ENCODE measurements at places on chromosomes 7 and 10.

DNA sequence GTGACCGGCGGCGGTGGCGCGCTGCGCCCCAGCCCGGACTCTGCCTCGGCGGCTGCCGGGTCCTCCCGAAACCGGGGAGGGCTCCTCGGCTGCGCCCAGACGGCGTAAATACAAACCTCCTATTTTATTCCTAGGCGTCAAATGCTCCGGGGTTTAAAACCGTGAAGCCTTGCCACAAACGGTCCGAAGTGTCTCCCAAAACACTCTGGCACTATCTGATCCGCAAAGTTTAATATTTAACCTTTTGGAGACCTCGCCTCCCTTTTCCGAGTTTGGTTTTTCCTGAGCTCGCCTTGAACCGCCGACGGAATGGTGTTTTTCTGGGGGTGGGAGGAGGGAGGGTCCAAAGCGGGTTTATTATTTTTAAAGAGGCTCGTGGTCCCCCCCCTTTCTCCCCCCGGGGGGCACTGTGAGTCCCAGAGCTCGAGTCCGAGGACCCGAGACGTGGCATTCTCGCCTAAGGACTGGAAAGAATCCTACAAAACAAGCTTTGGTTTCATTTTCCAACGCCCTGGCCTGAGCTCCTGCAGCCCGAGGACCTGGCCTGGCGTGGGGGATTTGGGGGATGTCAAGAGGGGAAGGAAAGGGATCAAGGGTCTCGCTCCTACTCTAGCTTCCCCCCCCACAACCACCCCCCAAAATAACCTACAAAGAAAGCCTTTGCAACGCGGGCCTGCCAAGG is 1.8 kb downstream of the TNRC18 start:
- no peaks in the 10 kb centered on the region for H3K36me3 ChIP-seq
- DNase-seq, result peak; percentile 77
- peaks cover 18% of the 10 kb centered on the region for H3K4me1 ChIP-seq
- peak overlapping the region; percentile 83 for H3K4me3 ChIP-seq
- H3K27me3 ChIP-seq, result no peaks in the 10 kb centered on the region

DNA sequence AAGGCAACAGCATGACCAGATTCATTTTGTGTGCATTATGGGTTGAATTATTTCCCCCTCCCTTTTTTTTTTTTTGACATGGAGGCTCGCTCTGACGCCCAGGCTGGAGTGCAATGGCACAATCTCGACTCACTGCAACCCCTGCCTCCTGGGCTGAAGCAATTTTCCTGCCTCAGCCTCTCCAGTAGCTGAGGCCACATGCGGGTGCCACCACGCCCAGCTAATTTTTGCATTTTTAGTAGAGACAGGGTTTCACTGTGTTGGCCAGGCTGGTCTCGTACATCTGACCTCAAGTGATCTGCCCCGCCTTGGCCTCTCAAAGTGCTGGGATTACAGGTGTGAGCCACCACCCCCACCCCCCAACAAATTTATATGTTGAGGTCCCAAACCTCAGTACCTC is 42.0 kb downstream of the ZNF783 start:
- no peak overlapping the region for H3K4me3 ChIP-seq
- no peak overlapping the region for H3K27ac ChIP-seq
- H3K36me3 ChIP-seq, result no peaks in the 10 kb centered on the region
- H3K4me1 ChIP-seq, result no peaks in the 10 kb centered on the region
- peak; percentile 68 for DNase-seq

DNA sequence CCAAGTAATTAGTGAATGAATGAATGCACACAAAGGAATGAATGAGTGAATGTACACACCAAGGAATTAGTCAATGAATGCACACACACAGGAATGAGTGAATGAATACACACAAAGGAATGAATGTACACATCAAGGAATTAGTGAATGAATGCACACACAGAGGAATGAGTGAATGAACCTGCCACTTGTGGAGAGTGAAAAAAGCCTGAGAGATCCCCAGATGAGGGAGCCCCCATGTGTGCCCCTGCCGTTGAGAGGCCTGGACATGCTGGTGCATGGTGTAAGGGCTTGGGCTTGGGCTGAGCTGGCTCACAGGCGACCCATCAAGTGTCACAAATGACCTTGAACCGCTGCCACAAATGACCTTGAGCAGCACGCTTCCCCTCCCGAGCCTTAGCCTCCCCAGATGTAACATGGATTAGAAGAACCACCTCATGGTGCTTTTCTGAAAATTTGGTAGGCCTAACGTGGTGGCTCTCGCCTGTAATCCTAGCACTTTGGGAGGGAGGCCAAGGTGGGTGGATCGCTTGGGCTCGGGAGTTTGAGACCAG is 46.2 kb downstream of the GTF2IRD1 start:
- no peak overlapping the region for H3K27ac ChIP-seq
- no peaks in the 10 kb centered on the region for H3K27me3 ChIP-seq
- no peak overlapping the region for H3K4me3 ChIP-seq
- no peaks in the 10 kb centered on the region for H3K36me3 ChIP-seq
- no peaks in the 10 kb centered on the region for H3K4me1 ChIP-seq
- no peak for DNase-seq

DNA sequence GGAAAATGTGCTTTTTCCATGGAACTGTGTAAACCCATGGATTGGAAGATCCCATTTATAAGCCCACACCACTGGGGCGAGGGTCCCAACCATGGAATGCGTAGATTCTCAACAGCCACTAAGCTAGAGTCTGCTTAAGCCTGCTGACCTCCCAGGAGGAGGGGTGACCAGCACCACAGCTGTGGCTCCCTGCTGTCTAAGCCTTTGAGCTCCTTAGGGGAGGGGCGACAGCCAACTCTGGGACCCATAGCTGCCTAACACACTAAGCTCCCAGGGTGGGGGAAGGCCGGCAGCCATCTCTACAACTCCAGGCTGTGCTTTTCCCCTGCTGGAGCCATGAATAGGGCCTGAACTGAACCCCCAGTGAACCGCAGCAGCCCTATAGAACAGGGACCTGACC is 249.8 kb upstream of the HPS1 start:
- no peaks in the 10 kb centered on the region for H3K36me3 ChIP-seq
- no peak for DNase-seq
- H3K27me3 ChIP-seq, result no peaks in the 10 kb centered on the region
- no peak overlapping the region for H3K27ac ChIP-seq
- H3K4me3 ChIP-seq, result no peak overlapping the region

DNA sequence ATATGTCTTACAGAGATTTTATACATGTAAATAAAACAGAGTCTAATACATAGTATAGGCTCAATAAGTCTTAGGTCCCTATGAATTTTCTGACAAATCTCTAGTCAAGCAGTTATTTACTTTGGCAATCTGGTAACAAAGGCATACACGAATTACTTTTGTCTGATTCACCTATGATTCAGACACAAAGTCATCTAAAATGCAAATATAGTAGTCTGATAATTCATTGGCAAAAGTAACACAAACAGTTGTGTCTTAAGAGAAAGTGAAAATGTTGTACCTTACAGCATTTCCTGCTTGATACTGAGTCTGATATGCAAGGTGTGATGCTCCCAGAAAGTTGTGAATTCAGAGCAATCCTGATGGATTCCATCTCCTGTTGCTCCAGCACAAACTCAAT is 209.4 kb upstream of the PRSS1 start:
- no peaks in the 10 kb centered on the region for H3K27me3 ChIP-seq
- no peak overlapping the region for H3K4me3 ChIP-seq

- DNase-seq, result no peak
- H3K27me3 ChIP-seq, result no peaks in the 10 kb centered on the region
- H3K4me3 ChIP-seq, result no peak overlapping the region
- no peaks in the 10 kb centered on the region for H3K4me1 ChIP-seq
- no peaks in the 10 kb centered on the region for H3K36me3 ChIP-seq
These were observed 237.9 kb downstream of the MGMT start for GRCh38 chr10:129704786-129705525.

DNA sequence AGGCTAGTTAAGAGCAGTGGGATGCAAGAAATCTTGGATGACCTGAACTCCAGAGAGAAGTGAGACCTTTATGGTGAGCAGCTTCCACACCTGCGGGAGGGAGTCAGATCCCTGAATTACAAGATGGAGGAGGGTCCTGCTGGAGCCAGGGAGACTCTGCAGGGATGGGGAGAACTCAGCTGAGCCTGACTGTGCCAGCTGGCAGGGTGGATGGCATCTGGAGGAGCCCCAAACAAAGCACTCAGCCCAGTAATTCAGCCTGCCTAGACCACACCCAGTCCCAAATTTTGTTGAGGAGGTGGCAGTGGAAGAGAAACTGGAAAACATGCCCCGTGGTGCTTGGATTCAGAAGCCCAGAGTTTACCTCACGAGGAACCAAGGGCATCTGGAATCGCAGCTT is 208.2 kb downstream of the WDR11 start:
- no peaks in the 10 kb centered on the region for H3K27me3 ChIP-seq
- H3K4me3 ChIP-seq, result no peak overlapping the region
- DNase-seq, result no peak
- no peaks in the 10 kb centered on the region for H3K4me1 ChIP-seq
- H3K27ac ChIP-seq, result no peak overlapping the region
- H3K36me3 ChIP-seq, result no peaks in the 10 kb centered on the region

GRCh38 chr7:33554046-33554445 is 351.3 kb upstream of the BMPER start:
- no peak overlapping the region for H3K4me3 ChIP-seq
- H3K4me1 ChIP-seq, result no peaks in the 10 kb centered on the region
- peak; percentile 81 for DNase-seq
- H3K27me3 ChIP-seq, result no peaks in the 10 kb centered on the region
- H3K27ac ChIP-seq, result no peak overlapping the region

GRCh38 chr7:29090836-29091601 is 55.3 kb downstream of the CPVL start:
- no peak for DNase-seq
- no peaks in the 10 kb centered on the region for H3K27me3 ChIP-seq
- peaks cover 3% of the 10 kb centered on the region for H3K36me3 ChIP-seq
- no peak overlapping the region for H3K27ac ChIP-seq
- H3K4me3 ChIP-seq, result no peak overlapping the region
- peaks cover 2% of the 10 kb centered on the region for H3K4me1 ChIP-seq
